ENCODE measurements at places on chromosomes 6 and 20. TPM values are rescaled to one million over a fixed set of nuclear protein-coding genes. Genes with fewer than 3 reads are reported as not detected.

GRCh38 chr6:115000736-115001135, 657.9 kb upstream of the HS3ST5 start:
- no peak for DNase-seq

DNA sequence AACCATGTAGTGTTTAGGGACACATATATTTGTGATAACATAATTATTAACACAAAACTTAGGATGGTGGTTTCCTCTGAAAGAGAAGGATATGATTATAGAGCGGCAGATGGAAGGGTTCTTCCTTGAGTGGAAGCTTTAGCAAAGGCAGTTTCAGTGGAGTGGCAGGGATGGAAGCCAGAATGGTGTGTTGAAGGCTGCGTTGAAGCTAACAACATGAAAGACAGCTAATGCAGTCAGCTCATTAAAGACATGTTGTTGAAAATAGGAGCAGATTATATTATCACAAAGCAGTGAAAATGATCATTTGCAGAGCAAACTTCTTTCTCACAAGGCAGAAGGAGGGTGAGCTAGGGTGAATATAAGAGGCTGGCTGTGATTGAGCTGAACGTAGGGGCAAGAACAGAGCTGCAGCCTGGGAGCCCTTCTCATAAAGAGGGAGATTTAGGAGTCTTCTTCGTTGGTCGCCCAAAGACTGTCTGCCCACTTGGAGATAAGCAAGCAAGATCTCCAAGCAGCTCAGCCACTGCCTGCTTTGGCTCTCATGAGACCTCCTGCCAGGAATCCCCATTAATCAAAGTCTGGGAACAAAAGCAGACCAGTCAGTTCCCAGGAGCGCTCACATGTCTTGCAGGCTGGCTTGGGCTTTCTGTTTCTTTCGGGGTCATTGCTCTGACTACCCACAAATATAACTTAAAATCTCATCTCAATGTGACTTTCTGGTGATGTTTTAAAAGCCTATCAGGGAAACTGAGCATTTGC, 2.6 kb upstream of the ANKRD6 start:
- no peak for DNase-seq

CLDN20 gene
- total RNA-seq: not detected

SRMS gene
- total RNA-seq: not detected

Measured in ovary (tissue), 10 donors.